Left colon (tissue), 2 donors: ENCODE measurements at places on chromosomes 5 and 9.

DNA sequence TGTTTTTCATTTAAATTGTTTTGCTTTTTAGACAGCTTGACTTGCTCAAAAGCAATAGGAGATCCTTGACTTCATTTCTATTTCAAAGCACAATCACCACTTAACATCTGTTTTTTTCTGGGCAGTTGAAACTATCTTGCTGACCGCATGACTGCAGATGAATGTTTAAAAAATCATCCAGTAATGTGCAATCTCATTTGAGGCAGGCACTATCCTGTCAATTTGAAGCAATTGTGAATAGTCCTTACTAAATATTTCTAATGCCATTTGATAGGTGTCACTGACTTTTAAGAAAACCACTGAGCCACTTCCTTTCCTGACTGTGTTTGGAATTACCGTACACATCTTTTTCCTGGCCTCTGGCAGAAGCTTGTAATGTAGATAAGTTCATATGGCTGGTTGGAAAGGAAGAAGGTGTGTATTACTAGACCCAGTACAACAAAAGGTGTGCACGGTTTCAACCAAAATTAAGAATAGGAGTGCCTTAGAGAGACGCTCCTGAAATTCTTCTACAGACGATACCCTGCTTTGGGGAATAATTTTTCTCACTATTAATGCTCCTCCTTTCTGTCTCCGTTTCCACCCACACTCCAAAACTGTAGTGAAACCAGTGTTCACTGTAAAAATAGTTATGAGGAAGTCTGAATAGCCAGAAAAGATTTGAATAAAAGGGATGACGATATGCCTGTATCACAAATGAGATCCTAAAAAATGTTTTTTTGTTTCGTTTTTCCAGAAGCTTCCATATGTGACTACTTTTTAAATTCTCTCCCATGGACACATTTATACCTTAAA is 136.7 kb upstream of the MOCS2 start:
- DNase-seq: no peak

DNA sequence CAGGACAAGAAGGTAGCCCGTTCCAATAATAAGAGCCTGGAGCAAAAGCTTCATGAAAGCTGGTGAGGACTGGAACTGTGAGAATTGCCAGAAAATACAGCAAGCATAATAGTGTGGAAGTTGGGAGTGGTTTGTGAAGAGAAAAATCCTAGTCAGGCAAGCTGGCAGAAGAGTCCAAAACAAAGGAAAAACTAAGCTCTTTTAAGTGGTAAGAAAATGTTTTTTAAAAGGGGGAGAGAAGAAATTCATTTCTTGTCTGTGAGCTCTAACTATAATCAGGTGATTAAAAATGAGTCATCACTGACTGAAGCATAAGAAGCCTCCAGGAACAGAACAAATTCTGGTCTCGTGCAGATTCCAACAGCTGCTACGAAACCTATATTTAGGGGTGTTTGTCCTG is 102.6 kb downstream of the CAAP1 start:
- DNase-seq: no peak

GRCh38 chr5:55917402-55918086 is 66.4 kb downstream of the IL31RA start:
- no peak for DNase-seq

DNA sequence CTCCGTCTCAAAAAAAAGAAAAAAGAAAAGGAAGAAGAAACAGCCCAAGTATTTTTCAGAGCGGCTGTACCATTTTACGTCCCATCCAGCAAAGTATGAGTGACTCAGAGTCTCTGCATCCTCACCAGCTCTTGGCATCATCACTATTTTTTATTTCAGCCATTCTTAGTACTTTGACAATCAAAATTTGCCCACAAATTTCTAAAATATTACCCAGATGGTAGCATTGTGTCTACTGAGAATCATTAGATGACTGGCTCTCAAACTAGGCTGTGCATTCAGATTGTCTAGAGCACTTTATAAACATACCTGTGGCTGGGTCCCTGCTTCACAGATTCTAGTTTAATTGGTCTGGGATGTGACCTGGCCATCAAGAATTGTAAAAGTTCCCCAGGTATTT is 21.6 kb upstream of the MELK start:
- DNase-seq: no peak

- peak; percentile 93 for DNase-seq
Observed at GRCh38 chr9:136858844-136859757, 7.0 kb downstream of the MAMDC4 start.

- no peak for DNase-seq
Observed at GRCh38 chr5:56059854-56060253, 65.1 kb upstream of the IL6ST start.

DNA sequence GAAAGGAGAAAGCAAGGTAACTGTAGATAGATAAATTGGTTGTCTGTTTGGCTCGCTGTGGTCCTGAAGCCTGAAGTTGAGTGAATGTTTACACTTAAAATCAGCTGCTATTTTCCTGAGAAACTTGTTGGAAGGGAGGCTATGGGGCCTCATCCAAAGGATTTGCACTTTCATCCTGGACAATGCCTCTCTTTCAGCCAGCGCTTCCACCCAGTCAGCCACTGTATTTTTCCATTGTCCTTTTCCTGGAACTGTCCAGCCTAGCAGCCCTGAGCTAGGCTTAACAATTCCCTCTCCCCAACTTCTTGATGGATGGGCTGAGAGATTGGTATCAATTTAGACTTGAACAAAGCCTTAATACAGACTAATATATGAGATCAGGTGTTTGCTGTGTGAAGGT is 429.2 kb downstream of the DMAC1 start:
- no peak for DNase-seq

DNA sequence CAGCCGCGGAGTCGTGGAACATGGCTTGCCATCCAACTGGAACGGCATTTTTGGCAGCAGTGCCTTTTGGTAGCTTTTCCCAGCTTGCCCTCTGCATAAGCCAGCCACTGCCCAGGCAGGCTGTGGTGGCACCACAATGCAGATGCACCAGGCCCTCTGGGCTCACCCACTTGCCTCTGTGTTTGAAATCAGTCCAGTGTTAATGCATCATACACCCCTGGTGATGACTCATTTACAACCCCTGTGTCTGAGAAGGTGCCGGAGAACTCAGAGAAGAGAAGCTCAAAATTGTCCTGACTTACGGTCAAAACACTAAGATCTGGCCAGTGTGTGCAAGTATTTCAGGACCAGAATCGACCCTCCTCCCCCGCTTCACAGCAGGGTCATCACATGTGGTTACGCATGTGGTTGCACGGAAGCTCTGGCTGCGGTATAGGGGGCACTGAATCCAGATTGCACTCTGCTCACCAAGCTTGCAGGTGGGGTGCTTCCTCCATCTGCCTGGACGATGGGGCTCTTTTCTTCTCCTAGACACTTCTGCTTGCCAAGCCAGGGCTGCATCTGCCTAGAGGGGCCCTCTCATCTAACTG is 66.5 kb upstream of the SMIM15 start:
- DNase-seq: no peak

DNA sequence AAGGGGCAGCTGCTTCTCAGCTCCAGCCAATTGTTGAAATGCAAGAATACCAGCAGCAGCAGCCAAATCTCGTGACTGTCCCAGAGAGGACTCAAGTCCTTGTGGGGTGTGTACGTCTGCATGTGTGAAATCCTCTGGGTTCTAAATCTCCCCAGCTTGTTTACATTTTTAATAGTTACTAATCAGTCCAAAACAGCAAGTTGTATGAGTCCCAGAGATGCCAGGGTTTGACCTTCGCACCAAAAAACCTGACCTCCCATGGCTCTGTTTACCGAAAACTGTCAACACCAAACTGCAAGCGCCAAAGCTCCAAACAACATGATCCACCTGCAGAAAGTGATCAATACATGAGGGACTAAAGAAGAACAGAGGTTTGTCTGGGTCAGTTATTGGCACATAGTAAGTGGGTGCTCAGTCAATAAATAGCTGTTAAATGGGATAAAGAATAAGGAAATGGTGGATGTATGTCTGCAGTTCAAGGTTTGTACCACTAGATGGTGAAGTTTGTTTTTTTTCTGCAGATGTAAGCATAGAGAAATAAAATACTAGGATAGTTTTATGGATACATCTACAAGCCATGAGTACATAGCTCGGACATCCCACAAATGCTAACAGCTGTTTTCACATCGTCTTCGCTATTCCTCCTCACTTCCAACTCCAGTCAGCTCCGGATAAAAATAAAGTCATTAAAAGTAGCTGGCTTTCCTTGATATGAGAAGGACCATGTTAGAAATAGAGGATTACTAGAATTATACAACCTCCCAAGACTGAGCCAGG is 85.3 kb upstream of the ADRB2 start:
- peak; percentile 28 for DNase-seq

GRCh38 chr9:84481636-84482218 is 141.2 kb upstream of the SLC28A3 start:
- no peak for DNase-seq

- no peak for DNase-seq
Observed at GRCh38 chr5:169753795-169754194, 116.7 kb downstream of the DOCK2 start.

DNA sequence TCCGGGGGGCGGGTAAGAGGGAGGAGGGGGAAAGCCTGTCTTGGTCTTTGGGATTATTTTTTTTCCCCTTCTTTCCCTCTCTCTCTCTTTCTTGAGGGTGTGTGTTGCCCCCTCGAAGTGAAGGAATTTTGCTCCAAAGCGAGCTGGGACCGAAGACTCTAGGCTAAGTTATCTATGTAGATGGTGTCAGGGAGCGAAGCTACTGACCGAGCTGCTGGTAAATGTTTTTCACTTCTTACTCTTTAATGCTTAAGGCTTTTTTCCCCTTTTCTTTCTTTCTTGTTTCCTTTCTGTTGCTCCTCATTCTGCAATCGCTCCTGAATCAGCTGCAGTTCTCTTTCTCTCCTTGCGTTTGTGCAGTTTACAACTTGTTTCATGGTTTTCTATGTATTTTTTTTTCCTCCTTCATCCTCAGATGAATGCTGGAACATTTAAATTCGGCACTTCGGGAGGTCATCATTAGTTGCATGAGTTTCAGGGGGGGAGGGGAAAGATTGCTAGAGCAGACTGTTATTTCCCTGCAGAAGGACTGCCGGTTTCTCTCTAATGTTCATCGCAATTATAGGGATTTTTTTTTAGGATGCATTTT is 1312.0 kb upstream of the WWC1 start:
- DNase-seq: no peak

GRCh38 chr5:138616508-138616907 is 41.3 kb upstream of the HSPA9 start:
- no peak for DNase-seq

GRCh38 chr5:148913985-148914431 is 87.6 kb downstream of the ADRB2 start:
- no peak for DNase-seq

- no peak for DNase-seq
Observed at GRCh38 chr5:60576425-60576824, 123.5 kb downstream of the DEPDC1B start.

DNA sequence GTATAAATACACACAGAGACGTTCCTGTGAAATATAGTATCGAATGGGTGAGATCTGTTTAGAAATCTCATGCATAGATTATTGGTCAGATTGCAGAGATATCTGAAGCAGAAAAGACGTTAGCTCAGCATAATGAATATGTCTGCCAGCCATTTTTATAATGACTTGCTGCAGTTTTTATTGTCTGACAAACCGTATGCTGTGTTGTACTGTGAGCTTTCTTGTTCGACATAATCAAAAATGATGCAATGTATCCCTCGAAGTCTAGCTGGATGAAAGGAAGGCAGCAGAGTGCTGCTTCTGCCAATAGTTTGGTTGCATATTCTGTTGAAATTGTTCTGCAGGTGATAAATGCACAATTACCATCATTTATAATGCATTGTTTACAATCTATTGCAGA is 514.9 kb upstream of the ARRDC3 start:
- no peak for DNase-seq

DNA sequence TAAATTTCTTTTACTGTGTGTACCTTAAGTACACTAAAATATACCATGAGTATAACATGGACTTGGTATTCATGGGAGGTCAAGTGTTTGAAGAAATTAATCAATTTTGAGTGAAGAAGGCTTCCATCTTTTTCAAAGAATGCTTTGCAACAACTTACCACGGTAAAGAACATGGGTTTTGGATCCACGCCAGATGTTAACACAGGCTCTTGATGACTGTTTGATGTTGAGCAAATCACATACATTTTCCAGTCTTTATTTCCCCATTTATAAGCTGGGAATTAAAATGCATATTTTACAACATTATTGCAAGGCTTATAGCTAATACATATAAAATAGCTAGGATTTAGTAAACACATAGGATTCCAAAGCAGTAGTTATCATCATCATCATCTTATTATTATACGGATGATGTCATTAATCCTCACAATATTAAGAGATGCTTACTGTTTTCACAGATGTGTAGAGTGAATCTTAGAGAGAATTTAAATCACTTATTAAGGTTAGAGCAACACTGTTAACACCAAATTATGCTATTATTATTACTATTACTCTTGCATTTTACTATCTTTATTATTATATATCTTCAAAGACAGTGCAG is 362.0 kb downstream of the PRELID2 start:
- no peak for DNase-seq

DNA sequence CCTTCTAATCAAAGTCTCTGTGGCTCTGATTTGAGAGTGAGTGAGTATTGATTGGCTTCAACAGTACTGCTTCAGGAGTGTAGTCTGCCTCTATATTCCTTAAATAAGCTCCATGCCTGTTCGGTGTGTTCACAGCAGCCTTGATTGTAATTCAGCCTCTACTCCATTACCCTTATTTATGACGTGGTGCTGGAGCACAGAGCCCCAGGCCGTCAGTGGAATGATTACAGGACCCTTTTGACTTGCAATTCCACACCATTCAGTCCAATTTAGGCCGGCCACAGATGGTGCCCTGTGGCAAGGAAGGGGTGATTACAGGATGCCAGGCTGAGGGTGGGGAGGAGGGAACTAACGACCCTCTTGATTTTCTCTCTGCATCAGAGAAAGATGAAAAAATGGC is 110.3 kb downstream of the ASTN2 start:
- DNase-seq: no peak

DNA sequence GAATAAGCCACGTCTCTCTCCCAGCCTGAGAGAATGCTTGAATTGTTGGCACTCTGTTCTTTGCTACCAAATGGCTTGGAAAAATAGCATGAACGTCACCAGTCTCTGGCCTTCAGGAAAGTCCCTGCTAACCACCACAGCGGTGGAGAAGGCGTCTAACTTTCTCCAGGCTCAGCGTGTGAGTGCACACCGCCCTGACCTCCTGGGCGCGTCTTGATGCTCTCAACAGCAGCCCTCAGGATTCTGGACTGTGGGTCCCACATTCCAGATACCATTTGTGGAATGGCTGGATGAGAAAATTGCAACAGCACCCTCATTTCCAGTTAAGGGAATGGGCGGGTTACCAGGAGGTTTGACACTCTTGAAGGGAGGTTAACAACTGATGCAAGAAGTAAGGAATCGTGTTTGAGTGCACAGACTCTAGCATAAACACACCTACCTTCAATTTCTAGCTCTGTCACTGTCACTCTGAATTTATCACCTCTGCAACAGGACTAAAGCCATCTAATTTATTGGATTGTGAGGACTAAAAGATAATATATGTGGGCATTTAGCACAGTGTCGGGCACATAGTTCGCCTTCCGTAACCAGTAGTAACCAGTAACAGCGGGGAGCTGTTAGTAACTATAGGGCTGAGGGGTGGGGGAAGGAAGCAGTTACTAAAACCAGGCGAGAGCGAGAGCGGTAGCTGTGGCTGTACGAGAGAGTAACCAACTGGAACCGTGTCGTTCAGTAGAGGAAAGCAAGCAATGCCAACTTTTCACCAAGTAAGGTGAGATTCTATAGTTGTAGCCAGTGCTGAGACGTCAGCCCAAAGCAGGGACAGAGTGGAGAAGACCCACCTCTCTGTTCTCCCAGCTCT is 807 bp upstream of the PLGRKT start:
- DNase-seq: peak; percentile 39
